ENCODE measurements at places on chromosomes 7 and 10.

DNA sequence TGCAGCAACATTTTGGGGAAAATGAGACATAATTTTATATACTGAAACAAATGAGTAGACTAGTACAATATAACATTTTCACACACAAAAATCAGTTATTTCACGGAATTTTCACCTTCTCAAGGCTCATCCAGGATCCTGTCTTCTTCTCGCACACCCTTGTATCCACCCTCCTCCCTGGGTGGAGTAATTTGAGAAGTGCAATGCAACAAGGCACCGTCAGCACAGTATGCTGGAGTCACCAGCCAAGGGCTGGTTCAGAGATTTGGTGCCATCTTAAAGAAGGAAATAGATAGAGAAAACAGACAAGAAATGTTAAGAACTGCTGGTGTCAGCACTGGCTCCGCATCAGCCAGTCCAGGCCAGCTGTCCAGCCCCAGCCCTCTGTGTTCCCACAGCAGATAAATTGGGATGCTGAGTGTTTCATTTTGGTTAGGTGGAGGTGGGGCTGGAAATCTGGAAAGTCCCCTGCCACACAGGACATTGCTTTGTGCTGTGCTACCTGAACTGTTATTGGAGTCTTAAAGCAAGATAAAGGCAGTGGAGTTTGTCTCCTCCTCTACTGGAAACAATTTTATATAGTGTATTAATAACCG is 176.1 kb downstream of the ABCA13 start:
- no peak for DNase-seq

- no peak for DNase-seq
Observed at GRCh38 chr7:7237978-7238267, 55.6 kb downstream of the C1GALT1 start.

DNA sequence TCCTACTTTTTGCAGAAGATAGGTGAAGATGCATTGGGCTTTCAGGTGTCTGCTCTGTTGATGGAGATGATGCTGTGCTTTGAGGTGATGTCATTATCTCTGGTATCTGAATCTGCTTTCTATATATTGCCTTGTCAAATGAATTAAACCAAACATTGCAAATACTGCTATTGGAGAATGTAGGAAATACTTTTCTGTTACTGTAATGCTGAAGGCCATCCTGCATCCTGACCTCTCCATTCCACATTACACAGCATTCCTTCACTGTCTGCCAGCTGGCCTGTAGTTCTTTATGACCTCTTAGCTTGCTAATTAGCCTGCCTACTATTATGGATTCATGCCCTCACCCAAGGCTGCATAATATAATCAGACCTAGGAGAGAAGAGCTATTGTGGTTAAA is 73.2 kb downstream of the VCL start:
- DNase-seq = no peak

DNA sequence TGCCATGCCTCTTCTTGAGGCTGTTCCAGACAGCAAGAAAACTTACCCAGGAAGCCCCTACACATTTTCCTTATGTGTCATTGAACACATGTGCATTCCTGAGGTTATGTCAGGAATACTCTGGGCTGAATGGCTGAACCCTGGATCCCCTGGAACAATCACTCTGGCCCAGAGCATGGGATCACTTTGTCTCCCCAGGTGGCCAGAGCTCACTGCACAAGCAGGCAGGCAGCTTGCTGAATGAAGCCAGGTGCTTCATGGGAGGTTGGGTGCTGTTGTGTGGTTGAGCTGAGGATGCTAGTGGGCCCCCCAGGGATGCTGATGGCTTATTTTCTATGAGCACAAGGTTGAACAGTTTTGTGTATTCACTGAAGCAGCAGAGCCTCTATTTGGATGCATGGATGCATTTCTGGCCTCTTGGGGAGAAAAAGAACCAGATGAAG is 54.7 kb upstream of the NPTX2 start:
- DNase-seq = no peak

- no peak for DNase-seq
Observed at GRCh38 chr10:123295644-123296043, 141.4 kb downstream of the BUB3 start.

DNA sequence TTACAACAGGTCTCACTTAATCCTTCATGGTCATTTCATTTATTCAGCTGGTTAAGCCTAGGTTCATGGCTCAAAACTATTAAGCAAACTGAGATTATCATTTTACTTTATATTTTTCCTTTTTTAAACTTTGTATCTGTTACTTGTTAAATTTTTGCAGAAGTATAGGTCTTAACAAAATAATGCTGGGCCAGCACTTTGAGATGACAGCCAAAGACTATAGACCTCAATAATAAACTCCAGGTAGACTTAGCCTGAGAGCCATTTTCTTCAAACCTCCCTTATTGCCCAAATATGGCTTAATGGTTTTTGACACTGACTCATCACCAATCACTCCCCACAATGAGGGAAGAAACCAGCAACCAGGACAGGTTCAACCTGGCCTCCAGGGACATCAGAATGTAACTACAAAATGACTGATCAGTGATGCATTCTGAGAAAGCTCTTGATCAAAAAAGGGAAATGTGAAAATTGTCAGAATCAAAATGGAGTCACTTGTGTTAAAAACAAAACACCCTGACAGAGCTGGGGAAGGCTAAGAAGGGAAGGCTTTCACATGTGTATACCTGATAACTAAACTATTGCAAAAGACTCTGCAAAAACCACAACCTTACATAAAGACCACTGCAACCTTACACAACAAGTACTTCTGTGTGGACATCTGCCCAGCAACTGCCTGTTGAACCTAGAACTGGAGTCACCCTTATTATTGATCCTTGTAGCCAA is 2.1 kb upstream of the CCDC126 start:
- DNase-seq = no peak

- no peak for DNase-seq
Observed at GRCh38 chr7:46259947-46260346, 338.9 kb upstream of the IGFBP3 start.

DNA sequence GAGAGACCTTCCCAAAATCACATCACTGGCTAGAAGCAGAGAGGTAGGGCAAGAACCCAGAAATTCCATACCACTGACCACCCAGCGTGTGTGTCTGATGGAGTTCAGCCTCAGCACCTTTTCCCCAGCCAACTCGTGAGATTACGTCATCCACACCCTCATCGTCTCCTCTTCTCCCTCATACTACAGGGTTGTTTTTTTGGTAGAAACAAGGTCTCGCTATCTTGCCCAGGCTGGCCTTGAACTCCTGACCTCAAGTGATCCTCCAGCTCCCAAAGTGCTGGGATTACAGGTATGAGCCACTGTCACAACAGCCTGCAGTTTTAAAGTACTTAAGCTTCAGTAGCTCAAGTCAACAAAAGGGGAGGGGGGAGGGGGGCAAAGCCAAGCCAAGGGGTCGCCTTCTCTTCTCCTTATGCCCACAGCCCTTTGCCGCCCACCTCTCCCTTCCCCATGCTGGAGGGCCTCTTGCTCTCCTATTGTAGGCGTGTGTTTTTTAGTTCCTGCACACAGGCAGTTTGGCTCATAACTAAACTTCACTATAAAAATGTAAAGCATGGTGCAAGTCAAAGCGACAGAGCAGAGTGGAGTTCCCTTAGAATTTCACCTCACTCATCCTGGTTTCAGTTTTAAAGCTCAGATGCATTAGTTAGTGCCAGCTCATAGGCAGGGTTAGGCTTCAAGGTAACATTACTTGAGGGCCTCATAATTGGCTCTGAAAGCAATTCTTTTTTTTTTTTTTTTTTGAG is 5.2 kb upstream of the PRDX3 start:
- DNase-seq = no peak

- no peak for DNase-seq
Observed at GRCh38 chr7:120941064-120941463, 9.5 kb upstream of the ING3 start.

GRCh38 chr7:141460781-141461715 is 90.2 kb upstream of the AGK start:
- no peak for DNase-seq

DNA sequence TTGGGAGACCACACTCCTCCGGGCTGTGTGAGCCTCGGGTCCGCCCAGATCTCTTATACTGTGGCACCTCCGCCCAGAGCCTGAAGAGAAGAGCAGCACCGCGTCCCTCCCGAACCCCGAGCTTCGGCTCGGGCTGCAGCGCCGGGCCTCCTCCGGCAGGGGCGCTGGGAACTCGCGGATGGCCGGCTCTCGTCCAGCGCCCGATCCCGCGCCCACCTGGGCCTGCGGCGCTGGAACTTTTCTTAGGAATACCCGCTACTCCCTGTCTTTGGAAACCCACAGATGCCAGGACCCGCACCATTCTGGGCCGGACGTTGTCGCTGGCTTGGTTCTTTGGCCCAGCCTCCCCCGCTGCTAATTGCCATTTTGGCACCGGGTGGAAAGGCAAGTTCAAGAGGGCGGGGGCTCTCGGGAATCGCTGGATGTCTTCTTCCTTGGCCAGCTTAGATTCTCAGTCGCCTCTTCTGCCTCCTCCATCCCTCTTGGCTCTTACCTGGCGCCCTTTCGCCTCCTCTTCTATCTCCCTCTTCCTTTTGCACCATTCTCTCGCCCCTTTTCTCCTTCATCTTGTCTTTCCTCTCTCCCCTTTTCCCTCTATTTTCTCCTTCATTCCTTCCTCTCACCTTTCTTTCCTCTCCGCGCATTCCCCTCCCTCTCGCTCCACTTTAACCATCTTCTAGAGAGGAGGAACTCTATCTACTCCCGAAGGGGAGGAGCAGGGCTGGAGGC is 2.1 kb upstream of the SORCS3 start:
- DNase-seq = no peak

DNA sequence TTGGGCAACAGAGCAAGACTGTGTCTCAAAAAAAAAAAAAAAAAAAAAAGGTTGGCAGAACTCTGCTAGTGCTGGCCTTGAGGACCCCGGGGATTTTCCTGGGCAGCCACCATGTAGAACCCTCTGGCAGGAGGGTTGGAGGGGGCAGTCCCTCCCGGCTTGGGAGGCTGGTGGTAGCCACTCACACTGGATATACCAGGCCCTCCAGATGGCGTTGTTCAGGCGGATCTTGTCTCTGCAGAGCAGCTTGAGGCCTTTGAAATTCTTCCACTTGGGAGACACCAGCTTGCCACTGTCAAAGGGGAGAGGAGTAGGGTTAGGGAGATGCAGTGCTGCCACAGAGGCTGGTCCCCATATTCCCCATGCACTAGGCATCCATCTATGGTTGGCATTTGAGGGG is 8.4 kb downstream of the MLXIPL start:
- DNase-seq = no peak

- DNase-seq = no peak
Observed at GRCh38 chr7:54397836-54398612, 144.2 kb upstream of the VSTM2A start.

GRCh38 chr7:63047061-63047460 is 951.6 kb upstream of the ZNF722 start:
- DNase-seq = no peak

DNA sequence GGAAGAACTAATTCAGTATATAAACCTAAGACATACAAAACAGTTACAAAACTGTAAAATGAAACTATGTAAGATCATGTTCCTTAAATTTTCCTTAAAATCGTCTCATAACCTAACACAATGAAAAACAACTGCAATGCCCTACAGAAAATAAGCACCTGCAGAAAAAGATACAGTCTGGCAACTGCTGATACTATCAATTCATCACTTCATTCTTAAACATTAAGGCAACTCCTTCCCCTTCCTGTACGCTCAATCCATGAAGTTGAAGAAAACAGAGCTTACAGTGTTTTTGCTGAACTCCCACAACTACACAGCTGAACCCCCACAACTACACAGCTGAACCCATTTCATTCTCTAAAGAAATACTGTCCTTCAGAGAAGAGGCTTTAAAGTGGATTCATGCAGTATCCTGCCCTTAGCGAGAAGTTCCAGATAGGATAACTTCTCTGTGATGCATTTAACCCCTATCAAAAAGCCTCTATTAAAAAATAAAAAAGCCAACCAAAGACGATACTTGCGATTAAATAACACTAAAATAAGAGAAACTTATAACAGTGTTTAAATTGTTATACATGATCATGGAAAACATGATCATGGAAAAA is 50.0 kb downstream of the JMJD1C start:
- DNase-seq = no peak

DNA sequence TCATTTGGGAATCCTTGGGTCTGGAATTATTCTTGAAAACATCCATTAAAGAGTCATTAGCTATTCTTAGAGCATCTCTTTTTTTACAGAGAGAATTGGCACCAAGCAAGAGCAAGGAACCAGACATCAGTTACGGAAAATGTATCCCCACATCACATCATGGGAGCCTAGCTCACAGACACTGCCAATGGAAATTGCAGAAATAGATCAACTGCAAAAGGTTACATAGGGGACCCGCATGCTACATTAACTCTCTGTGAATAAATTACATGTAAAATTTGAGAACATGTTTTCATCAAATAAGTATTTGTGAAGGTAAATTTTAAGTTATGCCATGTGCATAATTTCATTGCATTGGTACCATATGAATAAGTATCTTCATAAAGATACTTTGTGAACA is 224.8 kb downstream of the ZNF248 start:
- DNase-seq = no peak

DNA sequence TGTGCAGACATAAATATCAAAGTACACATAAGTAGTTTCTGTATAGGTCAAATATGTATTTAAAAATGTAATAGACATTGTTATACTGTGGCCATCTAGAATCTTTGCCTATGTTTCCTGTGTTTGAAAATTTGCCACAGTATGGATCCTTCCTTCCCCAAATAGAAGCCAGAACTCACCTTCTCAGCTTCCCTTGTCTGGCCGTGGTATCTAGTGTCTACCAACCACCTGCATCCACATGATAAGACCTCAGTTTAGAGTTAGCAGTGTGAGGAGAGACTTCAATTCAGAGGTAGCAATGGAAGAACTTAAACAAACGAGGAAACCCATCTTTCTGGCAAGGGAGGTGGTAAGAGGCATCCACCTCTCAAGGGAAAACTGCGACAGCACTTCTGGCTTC is 4.9 kb downstream of the TRDMT1 start:
- DNase-seq = no peak

DNA sequence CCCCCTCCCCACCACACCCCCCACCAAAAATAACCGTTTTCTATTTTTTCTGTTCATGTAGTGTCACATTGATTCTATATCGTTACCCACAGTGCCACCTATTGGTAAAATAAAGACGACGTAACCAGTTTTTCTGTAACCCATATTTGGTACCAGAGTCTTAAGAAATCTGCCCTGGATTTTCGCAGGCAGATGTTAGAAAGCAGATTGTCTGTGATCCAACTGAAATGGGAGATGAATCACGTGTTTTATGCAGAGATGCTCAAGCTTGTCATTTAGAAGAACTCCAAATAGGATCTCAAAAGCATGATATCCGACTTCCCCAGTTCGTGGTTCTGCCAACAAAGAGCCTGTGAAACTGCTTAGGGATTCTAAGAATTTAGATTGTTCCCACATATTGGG is 261.1 kb upstream of the CSTF2T start:
- no peak for DNase-seq

DNA sequence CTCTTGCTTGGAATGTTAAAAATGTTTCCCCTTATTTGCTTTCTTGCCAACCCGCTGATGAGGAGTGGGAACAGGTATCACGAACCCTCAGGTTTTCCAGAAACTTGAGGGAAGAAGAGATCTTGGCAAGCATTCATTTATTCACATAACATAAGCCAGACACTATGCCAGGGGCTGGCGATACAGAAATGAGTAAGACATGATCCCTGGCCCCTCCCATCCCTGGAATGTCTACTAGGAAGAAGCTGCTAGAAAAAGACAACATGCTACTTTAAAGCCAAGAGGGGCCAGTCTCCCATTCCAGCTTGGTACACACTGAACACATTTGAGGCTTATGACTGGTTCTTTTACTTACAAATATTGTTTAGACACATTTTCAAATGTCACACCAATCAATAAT is 26.4 kb downstream of the SLC35B4 start:
- no peak for DNase-seq

Measured in stimulated activated CD8-positive, alpha-beta memory T cell treated with anti-CD3 and anti-CD28 coated beads, Interleukin-4, amount 100 ng/mL, for 4 hours (primary cell).